ENCODE measurements at places on chromosomes 5 and 9. TPM values are rescaled to one million over a fixed set of nuclear protein-coding genes. Genes with fewer than 3 reads are reported as not detected.

The CARD9 gene
- 0.53 TPM for total RNA-seq

The PGM5 gene
- total RNA-seq = under 0.01 TPM

The ANKRD18A gene
- 1.6 TPM for total RNA-seq

The TNFSF8 gene
- not detected for total RNA-seq

The PCDHB5 gene
- total RNA-seq = 0.26 TPM

The GFI1B gene
- not detected for total RNA-seq

The IQGAP2 gene
- not detected for total RNA-seq

The TENT4A gene
- total RNA-seq = 6.8 TPM

The SPINK5 gene
- total RNA-seq = 8.4 TPM

The ENTREP1 gene
- total RNA-seq = 0.53 TPM

The CCDC152 gene
- total RNA-seq = under 0.01 TPM

The ELOVL7 gene
- 22.1 TPM for total RNA-seq

The PCDHB12 gene
- 0.13 TPM for total RNA-seq

The IL33 gene
- 2.4 TPM for total RNA-seq

The SAXO1 gene
- total RNA-seq = not detected
